ENCODE measurements at places on chromosomes 12 and 14. TPM values are rescaled to one million over a fixed set of nuclear protein-coding genes. Genes with fewer than 3 reads are reported as not detected.

GRCh38 chr12:58148405-58148804 is 207.0 kb downstream of the ATP23 start:
- DNase-seq: no peak
- no peak overlapping the region for H3K4me3 ChIP-seq
- no peaks in the 10 kb centered on the region for H3K27me3 ChIP-seq
- H3K27ac ChIP-seq: no peak overlapping the region
- no peaks in the 10 kb centered on the region for H3K36me3 ChIP-seq

GPR65 gene
- total RNA-seq: not detected

SLC17A8 gene
- total RNA-seq: not detected

- H3K36me3 ChIP-seq: no peaks in the 10 kb centered on the region
- no peak overlapping the region for H3K27ac ChIP-seq
- H3K4me3 ChIP-seq: no peak overlapping the region
These were observed 128.1 kb upstream of the AMIGO2 start for GRCh38 chr12:47207829-47208248.

GRCh38 chr14:96316087-96316486 is 47.1 kb downstream of the ATG2B start:
- H3K4me3 ChIP-seq: no peak overlapping the region
- no peaks in the 10 kb centered on the region for H3K27me3 ChIP-seq
- H3K27ac ChIP-seq: no peak overlapping the region
- H3K36me3 ChIP-seq: peaks cover 11% of the 10 kb centered on the region
- no peaks in the 10 kb centered on the region for H3K4me1 ChIP-seq

- H3K4me3 ChIP-seq: no peak overlapping the region
- DNase-seq: no peak
- no peaks in the 10 kb centered on the region for H3K4me1 ChIP-seq
These were observed 179.4 kb downstream of the SNAPC1 start for GRCh38 chr14:61941421-61942150.

DNA sequence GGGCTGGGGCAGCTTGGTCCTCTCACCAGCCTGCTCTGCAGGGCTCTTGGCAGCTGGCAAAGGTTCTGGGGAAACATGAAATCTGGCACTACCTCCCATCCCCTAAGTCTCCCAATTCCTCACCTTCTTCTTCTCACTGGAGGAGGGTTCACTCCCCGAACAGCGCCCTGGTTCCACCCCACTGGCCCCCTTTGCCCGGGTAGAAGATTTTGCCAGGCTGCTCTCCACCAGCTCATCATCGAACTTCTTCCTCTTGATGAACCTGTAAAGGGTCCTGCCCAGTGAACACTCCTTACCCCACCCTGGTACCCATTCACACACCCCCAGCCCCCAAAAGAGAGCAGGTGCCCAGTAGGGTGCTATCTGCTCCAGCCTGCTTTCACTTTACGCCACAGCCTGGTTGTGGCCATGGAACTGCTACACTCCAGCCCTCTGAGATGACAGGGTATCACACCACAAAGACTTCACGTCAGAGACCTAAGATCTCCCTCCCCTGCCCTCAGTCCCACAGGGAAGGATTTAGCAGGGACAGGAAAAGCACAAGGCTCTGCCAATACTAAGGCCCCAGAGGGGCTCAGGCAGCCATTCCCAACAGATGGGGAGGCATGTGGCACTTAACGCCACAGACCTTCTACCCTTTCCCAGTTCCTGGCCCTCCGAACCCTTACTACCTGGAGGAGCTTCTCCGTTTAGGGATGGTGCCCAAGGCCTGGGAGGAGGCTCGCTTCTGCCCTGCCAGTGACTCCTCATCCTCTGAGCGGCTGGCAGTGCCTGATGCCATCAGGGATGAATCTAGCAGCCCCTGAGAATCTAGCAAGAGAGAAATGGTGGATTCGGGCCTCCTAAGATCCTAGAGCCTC is 2.3 kb downstream of the MCRS1 start:
- H3K4me1 ChIP-seq: peaks cover 6% of the 10 kb centered on the region
- H3K27ac ChIP-seq: no peak overlapping the region
- no peaks in the 10 kb centered on the region for H3K27me3 ChIP-seq
- no peak for DNase-seq

HVCN1 gene
- 11.8 TPM for total RNA-seq

MUCL1 gene
- total RNA-seq: not detected

DNA sequence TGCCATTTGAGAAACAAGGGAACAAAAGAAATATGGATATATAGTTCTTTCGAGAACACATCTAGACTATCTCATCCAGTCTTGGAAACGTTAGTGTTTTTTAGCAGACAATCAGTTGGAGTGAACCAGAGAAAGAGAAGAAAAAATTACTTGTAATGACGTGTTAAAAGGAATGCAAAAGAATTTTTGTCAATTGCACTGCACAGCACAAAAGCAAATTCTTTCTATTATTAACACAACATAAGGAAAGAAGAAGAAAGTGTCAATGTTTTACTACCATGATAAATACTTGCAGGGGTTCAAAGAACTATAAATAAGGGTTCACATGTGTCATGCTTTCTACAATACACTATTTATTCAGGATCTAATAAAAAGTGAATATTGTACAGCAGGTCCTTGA is 27.5 kb upstream of the GSG1 start:
- H3K4me1 ChIP-seq: peaks cover 8% of the 10 kb centered on the region
- H3K27ac ChIP-seq: no peak overlapping the region
- no peak overlapping the region for H3K4me3 ChIP-seq
- no peak for DNase-seq
- no peaks in the 10 kb centered on the region for H3K27me3 ChIP-seq
- no peaks in the 10 kb centered on the region for H3K36me3 ChIP-seq

GRCh38 chr14:55733599-55733998 is 153.6 kb downstream of the KTN1 start:
- no peak overlapping the region for H3K27ac ChIP-seq
- no peaks in the 10 kb centered on the region for H3K36me3 ChIP-seq
- DNase-seq: no peak
- no peaks in the 10 kb centered on the region for H3K27me3 ChIP-seq
- H3K4me3 ChIP-seq: no peak overlapping the region

TARBP2 gene
- 55.7 TPM for total RNA-seq

PLEKHG7 gene
- not detected for total RNA-seq

CACNA1C gene
- total RNA-seq: 0.82 TPM

- no peak overlapping the region for H3K27ac ChIP-seq
- no peaks in the 10 kb centered on the region for H3K36me3 ChIP-seq
- DNase-seq: no peak
- H3K4me1 ChIP-seq: no peaks in the 10 kb centered on the region
- no peak overlapping the region for H3K4me3 ChIP-seq
These were observed 10.7 kb downstream of the DHRS2 start for GRCh38 chr14:23646648-23647549.

ARF3 gene
- 130 TPM for total RNA-seq

TAS2R10 gene
- 3.6 TPM for total RNA-seq

GRCh38 chr14:99598774-99599173 is 5.2 kb downstream of the CCDC85C start:
- H3K36me3 ChIP-seq: no peaks in the 10 kb centered on the region
- H3K4me1 ChIP-seq: peaks cover 12% of the 10 kb centered on the region
- peaks cover 30% of the 10 kb centered on the region for H3K27me3 ChIP-seq
- H3K27ac ChIP-seq: no peak overlapping the region
- no peak for DNase-seq
- H3K4me3 ChIP-seq: no peak overlapping the region

- H3K4me3 ChIP-seq: peak overlapping the region; percentile 87
- H3K4me1 ChIP-seq: peaks cover 43% of the 10 kb centered on the region
- H3K27me3 ChIP-seq: no peaks in the 10 kb centered on the region
- peak overlapping the region; percentile 9 for H3K27ac ChIP-seq
These were observed 2.3 kb downstream of the ATXN7L3B start for GRCh38 chr12:74539765-74540526.

- H3K27me3 ChIP-seq: no peaks in the 10 kb centered on the region
- peak overlapping the region; percentile 39 for H3K27ac ChIP-seq
- no peaks in the 10 kb centered on the region for H3K36me3 ChIP-seq
- no peak overlapping the region for H3K4me3 ChIP-seq
- H3K4me1 ChIP-seq: no peaks in the 10 kb centered on the region
These were observed 23.7 kb upstream of the HDAC7 start for GRCh38 chr12:47843226-47843980.

- no peak overlapping the region for H3K4me3 ChIP-seq
- no peaks in the 10 kb centered on the region for H3K36me3 ChIP-seq
- H3K27ac ChIP-seq: no peak overlapping the region
- no peaks in the 10 kb centered on the region for H3K27me3 ChIP-seq
- DNase-seq: no peak
These were observed 137.2 kb downstream of the KCNK10 start for GRCh38 chr14:88185843-88186242.

IL26 gene
- not detected for total RNA-seq

TRHDE gene
- 7.7 TPM for total RNA-seq

GRCh38 chr14:36746872-36747271 is 85.2 kb downstream of the PAX9 start:
- 0 out of 2 replicates have a peak, but pooled peaks cover 8% of the 10 kb centered on the region for H3K4me1 ChIP-seq
- no peaks in the 10 kb centered on the region for H3K27me3 ChIP-seq
- no peaks in the 10 kb centered on the region for H3K36me3 ChIP-seq

PARP2 gene
- 27.8 TPM for total RNA-seq

DNA sequence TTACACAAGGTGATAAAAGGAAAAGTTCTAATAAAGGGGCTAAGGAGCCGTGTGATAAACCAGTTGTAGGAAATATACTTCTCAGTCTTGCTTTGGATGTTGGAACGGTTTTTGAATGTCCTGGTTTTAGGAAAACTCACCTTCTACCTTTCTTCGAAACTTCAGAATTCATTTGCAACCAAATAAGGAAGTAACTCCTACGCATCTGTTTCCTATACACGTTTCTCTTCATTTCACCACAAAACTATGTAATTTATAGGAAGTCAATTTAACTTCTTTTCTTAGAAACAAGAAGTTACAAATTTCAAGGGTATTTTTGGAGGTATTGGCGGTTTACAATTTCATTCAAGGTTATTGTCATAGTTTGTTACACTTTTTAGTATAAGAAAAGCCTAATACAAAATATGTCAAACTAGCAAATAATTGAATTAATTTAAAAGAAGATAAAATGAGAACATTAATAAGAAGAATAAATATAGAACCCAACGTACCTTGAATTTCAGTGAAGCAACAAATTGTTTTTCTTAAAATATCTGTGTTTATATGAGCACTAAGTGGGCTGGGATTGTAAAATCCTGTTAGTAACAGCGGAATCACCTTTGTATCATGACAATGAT is 33.2 kb upstream of the CD69 start:
- no peak overlapping the region for H3K27ac ChIP-seq
- no peaks in the 10 kb centered on the region for H3K27me3 ChIP-seq
- peaks cover 22% of the 10 kb centered on the region for H3K4me1 ChIP-seq
- DNase-seq: no peak

Data from GM23338 (cell line).